ENCODE measurements at places on chromosomes 5 and 9. TPM values are rescaled to one million over a fixed set of nuclear protein-coding genes. Genes with fewer than 3 reads are reported as not detected.

The DPYSL3 gene
- total RNA-seq, result 0.20 TPM

The PPP3R2 gene
- not detected for total RNA-seq

The IGFBPL1 gene
- not detected for total RNA-seq

The PGM5 gene
- total RNA-seq, result not detected

The C5orf52 gene
- not detected for total RNA-seq

The DNAI1 gene
- not detected for total RNA-seq

The PFN3 gene
- total RNA-seq, result not detected

The SLC6A7 gene
- total RNA-seq, result not detected

The HRH2 gene
- 39.8 TPM for total RNA-seq

The SHOC1 gene
- not detected for total RNA-seq

The TPPP gene
- not detected for total RNA-seq

The CER1 gene
- total RNA-seq, result not detected

The TMEM252 gene
- not detected for total RNA-seq

The OBP2B gene
- not detected for total RNA-seq

The RORB gene
- 0.10 TPM for total RNA-seq

The TLR4 gene
- not detected for total RNA-seq

Data from T-helper 1 cell treated with Interleukin-12 subunit alpha and Interleukin-12 subunit beta and Interleukin-4 antibody, amounts not matched to agents 30 ng/mL and 1 ng/mL, for 36 hours (primary cell).